ENCODE measurements at places on chromosomes 1 and 21. TPM values are rescaled to one million over a fixed set of nuclear protein-coding genes. Genes with fewer than 3 reads are reported as not detected.

AMY1B gene
- total RNA-seq, result not detected

WNT3A gene
- total RNA-seq, result not detected

MAPKAPK2 gene
- total RNA-seq, result 55.9 TPM

S100A7 gene
- total RNA-seq, result not detected

LCK gene
- 0.25 TPM for total RNA-seq

OR6K6 gene
- not detected for total RNA-seq

SPATA46 gene
- total RNA-seq, result not detected

GJA8 gene
- total RNA-seq, result not detected

KCND3 gene
- not detected for total RNA-seq

SLC26A9 gene
- not detected for total RNA-seq

DEGS1 gene
- total RNA-seq, result 109 TPM

ASPM gene
- 49.2 TPM for total RNA-seq

OR2AK2 gene
- not detected for total RNA-seq

IFT25 gene
- 28.5 TPM for total RNA-seq

VTCN1 gene
- total RNA-seq, result not detected
